ENCODE measurements at places on chromosomes 5 and 9.
A peak's percentile ranks its signal among the peaks of the same experiment; 100 is the strongest.

DNA sequence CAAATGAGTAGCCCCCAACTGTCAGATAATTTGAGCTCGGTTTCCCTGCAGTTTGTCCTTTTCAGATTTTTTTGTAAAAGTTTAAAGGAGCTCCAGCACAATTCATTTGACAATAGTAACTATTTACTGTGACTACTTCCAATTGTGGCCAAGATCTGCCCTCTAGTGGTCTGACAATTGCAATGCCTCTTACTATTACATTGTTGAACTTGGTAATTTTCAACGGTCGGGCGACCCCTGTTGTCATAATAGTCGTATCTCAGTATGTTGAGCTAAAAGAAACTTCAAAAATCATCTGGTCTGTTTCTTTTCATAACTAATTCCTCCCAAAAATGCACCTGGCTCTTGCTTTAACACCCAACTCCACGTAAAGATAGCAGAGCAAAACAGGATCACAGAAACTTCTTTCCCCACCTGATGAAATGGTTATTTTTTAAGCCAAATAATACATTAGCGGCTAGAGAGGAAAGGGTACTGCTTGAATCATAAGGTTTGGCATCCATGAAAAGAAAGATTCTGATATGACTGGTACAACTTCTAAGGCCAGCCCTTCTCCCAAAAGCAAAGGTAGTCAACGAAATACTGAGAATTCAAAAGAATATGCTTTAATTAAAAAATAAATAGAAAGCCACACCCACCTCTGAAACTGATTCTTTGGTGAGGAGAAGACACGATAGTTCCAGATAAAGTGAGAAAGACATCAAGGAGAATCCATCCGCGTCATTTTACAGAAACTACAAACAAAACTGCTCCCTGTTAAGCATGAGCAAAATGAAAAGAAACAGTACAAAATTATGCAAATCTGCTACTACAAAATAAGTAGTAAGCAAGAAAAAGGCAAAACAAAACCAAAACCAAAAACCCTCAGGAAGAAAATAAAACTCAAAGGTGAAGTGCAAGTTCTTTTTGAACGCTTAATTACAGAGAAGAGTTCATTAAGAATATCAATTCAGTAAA is 76.9 kb upstream of the HTR4 start:
- no peaks in the 10 kb centered on the region for H3K36me3 ChIP-seq
- H3K27me3 ChIP-seq = no peaks in the 10 kb centered on the region
- H3K4me1 ChIP-seq = peaks cover 12% of the 10 kb centered on the region
- no peak overlapping the region for H3K27ac ChIP-seq

DNA sequence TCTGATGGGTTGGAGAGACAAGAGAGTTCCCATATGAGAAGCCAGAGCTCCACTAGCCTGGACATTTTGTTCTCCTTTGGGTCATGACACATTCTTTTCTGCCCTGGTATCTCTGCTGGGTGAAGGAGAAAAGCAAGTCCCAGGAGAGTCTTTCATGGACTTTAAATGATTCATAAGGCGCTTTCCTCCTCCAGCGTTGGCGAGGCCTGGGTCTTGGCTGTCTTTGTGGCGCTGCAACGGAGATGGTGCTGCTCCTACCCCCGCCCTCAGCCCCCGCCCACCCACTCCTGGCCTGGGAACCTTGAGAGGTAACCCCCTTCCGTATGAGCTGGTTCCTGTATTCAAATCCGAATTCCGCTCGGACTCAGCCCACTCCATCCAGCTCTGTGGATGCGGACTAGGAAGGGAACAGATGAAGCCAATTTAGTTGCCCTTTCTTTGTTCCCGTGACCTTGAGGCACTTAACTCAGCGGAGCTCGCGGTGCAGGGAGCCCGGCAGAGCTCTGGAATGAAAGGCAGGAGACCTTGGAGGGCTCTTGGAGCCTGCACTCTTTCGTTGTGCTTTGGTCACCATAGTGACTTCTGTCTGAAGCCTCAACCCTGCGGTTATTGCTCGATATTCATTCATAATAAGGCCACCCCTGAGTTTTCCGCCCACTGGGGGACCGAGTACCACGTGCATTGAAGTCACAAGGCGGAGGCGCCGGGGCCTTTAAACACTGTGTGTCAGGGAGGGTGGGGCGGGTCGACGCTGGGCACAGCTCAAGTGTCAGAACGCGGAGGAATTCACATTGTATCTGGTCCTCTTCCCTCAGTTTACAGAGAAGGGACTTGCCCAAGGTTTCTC is 14.0 kb upstream of the PWWP2A start:
- DNase-seq = peak; percentile 68
- no peaks in the 10 kb centered on the region for H3K27me3 ChIP-seq
- H3K4me3 ChIP-seq = peak overlapping the region; percentile 26
- no peaks in the 10 kb centered on the region for H3K36me3 ChIP-seq
- peak overlapping the region; percentile 81 for H3K27ac ChIP-seq

DNA sequence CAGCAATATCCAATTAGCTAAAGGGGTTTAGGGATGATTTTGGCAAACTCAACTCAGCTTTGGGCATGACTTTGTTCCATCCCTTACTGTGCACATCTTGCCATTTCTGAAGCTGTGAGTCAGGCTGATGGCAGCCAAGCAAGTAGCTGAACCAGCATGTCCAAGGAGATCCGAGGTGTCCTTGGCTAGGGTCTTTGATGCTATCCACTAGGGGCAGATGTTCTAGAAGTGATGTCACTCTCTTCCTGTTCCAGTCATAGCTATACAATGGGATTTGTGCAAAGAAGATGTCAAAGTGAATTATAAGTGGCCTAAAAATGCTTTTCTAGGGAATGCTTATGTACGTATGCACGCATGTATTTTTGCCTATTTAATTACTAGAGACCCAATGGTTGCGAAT is 160.8 kb upstream of the PAPPA start:
- no peaks in the 10 kb centered on the region for H3K27me3 ChIP-seq

GRCh38 chr5:153797484-153797883 is 241.2 kb downstream of the FAM114A2 start:
- no peak for DNase-seq
- H3K4me1 ChIP-seq = no peaks in the 10 kb centered on the region
- H3K27ac ChIP-seq = peak overlapping the region; percentile 66

- no peaks in the 10 kb centered on the region for H3K36me3 ChIP-seq
- DNase-seq = peak; percentile 76
- no peak overlapping the region for H3K4me3 ChIP-seq
- H3K27me3 ChIP-seq = no peaks in the 10 kb centered on the region
- H3K27ac ChIP-seq = no peak overlapping the region
Observed at GRCh38 chr5:130032807-130033206, 128.5 kb downstream of the CHSY3 start.

- no peak overlapping the region for H3K27ac ChIP-seq
- H3K4me1 ChIP-seq = peaks cover 4% of the 10 kb centered on the region
- H3K36me3 ChIP-seq = no peaks in the 10 kb centered on the region
- H3K27me3 ChIP-seq = no peaks in the 10 kb centered on the region
- H3K4me3 ChIP-seq = no peak overlapping the region
- peak; percentile 92 for DNase-seq
Observed at GRCh38 chr9:19174127-19174912, 47.0 kb upstream of the PLIN2 start.

DNA sequence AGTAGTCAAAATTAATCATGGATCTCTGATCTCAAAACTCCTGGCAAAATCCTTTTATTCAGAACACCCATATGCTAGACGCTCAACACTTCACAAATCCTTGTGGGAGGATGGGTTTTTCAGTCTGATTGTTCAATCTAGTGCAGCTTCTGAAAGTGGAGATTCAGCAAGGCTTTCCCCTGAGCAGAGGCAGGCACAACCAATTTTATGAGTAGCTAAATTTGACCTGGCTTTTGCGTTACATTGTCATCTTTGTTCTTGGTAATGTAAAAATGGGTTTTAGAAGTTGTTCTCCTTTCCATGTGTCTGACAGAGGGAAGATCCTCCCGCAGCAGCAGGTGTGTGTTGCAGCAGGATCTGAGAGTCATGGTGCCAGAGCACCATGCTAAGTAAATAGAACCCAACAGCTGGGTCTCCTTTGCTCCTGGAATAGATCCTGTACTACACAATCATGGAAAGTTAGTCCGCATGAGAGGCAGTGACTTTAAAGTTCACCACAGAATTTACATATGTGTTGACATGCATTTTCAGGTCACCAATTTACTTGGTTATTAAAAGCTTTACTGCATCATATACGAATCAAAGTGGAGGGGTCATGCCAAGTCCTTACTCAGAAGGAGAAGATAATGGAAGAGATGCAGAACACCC is 70.1 kb upstream of the MEF2C start:
- H3K27me3 ChIP-seq = no peaks in the 10 kb centered on the region
- no peak overlapping the region for H3K4me3 ChIP-seq
- no peak for DNase-seq

- no peaks in the 10 kb centered on the region for H3K4me1 ChIP-seq
- no peaks in the 10 kb centered on the region for H3K27me3 ChIP-seq
- H3K27ac ChIP-seq = no peak overlapping the region
- no peak overlapping the region for H3K4me3 ChIP-seq
- H3K36me3 ChIP-seq = no peaks in the 10 kb centered on the region
Observed at GRCh38 chr9:6655036-6655435, 9.5 kb upstream of the GLDC start.

- no peaks in the 10 kb centered on the region for H3K27me3 ChIP-seq
- H3K27ac ChIP-seq = no peak overlapping the region
- peak; percentile 76 for DNase-seq
- no peaks in the 10 kb centered on the region for H3K36me3 ChIP-seq
- no peaks in the 10 kb centered on the region for H3K4me1 ChIP-seq
Observed at GRCh38 chr5:1167728-1168709, 33.4 kb upstream of the SLC6A19 start.

DNA sequence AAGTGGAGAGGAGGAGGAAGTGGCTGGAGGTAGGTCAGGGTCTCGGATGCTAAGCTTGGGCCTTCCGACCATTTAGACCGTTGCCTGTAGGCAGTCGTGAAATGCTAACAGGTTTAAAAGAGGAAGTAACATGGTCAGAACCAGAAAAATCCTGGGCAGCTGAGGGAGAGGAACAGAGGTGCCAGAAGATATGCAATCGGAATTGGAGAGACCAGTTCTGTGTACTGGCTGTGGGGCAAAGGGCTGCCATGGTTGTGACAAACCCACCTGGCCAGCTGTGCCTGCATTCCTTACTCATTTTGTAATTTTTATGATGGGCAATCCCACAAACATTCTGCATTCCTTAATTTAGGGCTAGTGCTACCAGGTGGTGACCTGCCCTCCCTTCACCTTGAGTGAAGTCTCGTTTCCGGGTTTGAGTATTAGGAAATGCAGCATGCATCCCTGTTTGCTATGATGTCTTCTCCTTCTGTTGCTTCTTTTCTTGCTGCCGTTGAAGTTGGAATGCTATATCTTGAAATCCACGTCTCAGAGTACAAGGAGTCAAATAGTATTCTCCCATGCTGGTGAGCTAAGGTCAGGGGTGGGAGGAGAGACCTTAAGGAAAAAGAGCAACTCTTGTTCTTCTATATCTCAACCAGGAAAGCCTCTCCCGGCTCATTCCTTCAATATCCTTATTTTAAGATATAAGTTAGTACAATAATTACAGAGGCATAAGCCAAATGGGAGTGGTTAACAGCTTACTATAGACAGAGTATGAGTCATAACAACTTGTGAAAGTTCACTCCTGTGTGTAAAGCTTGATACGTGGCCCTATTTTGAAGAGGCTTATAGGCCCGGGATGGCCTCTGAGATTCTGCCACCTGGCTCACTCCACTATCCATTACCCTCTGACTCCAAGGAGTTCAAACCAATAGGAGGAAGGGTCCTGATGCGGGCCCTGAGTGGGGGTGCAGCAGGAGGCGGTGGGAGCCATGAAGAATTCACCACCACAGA is 37.0 kb downstream of the B4GALT1 start:
- H3K27me3 ChIP-seq = no peaks in the 10 kb centered on the region
- H3K27ac ChIP-seq = no peak overlapping the region
- peaks cover 4% of the 10 kb centered on the region for H3K4me1 ChIP-seq
- H3K36me3 ChIP-seq = peaks cover 79% of the 10 kb centered on the region
- no peak overlapping the region for H3K4me3 ChIP-seq

GRCh38 chr9:88605512-88606362 is 70.8 kb downstream of the NXNL2 start:
- H3K27me3 ChIP-seq = no peaks in the 10 kb centered on the region
- DNase-seq = no peak

DNA sequence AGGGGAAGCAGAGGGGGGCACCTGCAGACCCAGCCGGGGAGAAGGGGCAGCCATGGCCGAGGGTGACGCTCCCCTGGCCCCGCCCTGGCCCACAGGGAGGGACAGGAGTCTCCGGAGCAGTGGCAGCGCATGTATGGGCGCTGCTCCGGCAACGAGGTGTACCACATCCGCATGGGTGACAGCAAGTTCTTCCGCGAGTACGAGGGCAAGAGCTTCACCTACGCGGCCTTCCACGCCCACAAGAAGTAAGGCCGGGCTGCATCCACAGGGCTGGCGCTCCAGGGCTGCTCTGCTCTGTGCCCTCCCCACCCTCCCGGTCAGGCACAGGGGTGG is 68.2 kb downstream of the KCNT1 start:
- no peaks in the 10 kb centered on the region for H3K36me3 ChIP-seq
- no peaks in the 10 kb centered on the region for H3K27me3 ChIP-seq
- DNase-seq = no peak
- no peak overlapping the region for H3K4me3 ChIP-seq
- H3K27ac ChIP-seq = no peak overlapping the region

- no peaks in the 10 kb centered on the region for H3K36me3 ChIP-seq
- H3K4me1 ChIP-seq = no peaks in the 10 kb centered on the region
- H3K27me3 ChIP-seq = no peaks in the 10 kb centered on the region
- no peak overlapping the region for H3K27ac ChIP-seq
- DNase-seq = no peak
- no peak overlapping the region for H3K4me3 ChIP-seq
Observed at GRCh38 chr5:119919279-119919678, 289.9 kb downstream of the FAM170A start.

Data from ascending aorta (tissue), 2 donors.